ENCODE measurements at places on chromosomes 12 and 14.
A peak's percentile ranks its signal among the peaks of the same experiment; 100 is the strongest.

- DNase-seq, result no peak
Measured at GRCh38 chr14:62745496-62745895, 299.8 kb downstream of the KCNH5 start.

- no peak for DNase-seq
Measured at GRCh38 chr12:16828891-16829290, 222.9 kb upstream of the LMO3 start.

DNA sequence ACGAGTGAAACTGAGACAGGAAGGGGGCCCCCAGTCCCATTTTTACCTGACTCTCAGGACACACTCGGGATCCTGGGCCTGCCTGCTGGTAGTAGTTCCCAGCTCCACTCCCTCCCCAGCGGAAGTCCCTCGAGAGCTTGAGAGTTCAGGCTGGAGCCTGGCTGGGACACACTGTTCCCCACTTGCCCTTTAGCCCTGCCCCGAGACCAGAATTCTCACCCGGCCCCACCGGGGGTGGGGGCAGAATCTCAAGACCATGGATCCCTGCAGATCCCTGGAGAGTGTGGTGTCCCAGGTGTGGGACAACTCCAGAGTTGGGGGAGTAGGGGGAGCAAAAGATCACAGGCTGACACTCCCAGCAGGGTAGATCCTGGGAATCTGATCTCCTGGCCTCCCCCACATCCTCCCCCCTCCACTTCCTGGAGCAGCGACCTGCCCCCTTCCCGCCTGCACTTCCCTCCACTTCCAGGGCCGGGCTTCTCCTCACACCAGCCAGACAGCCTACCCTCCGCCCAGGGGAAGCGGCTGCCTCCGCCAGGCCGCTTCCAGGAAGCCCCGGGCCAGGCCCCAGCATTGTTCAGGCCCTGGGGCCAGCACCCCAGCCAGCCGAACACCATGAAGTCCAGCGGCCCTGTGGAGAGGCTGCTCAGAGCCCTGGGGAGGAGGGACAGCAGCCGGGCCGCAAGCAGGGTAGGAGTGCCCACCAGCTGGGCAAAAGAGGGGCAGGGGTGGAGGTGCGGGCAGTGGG lies at the start of gene TNS2:
Gene TNS2 (plus strand): TSS at position 495 of the 748 bp plus-strand sequence. CDS start 121 bp downstream, at position 616.
- no peak for DNase-seq

GRCh38 chr12:7542046-7542445 lies 38.5 kb upstream of the CD163 start:
- DNase-seq, result no peak

GRCh38 chr14:104942586-104942985 lies 17.9 kb downstream of the PLD4 start:
- DNase-seq, result no peak

GRCh38 chr14:49769581-49770211 lies 1.7 kb downstream of the KLHDC2 start:
- DNase-seq, result peak; percentile 10

DNA sequence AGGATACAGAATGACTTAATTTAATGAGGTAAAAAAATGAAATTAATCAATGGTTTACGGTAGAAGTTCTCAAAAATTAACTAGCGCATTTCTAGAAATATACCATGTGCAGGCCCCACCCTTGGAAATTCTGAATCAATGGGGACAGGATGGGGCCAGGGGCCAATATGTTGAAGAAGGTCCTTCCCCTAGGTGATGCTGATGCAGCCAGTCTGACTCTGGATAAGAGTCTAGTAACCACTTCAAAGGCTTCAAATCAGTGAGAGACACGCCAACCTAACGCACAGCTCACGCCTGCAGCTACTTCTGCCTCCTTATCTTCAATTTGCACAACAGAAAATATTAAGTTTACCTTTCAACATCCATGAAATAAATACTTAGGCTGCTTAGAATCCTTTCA lies 14.9 kb downstream of the GIT2 start:
- no peak for DNase-seq

GRCh38 chr14:63881926-63882325 lies 29.1 kb downstream of the SYNE2 start:
- DNase-seq, result no peak

GRCh38 chr14:103949131-103949790 lies 6.9 kb upstream of the RD3L start:
- DNase-seq, result no peak

- DNase-seq, result no peak
Measured at GRCh38 chr14:83974647-83975163, 1555.2 kb upstream of the FLRT2 start.
